Karpas-422 (cell line): ENCODE measurements at places on chromosomes 7 and 10.

GRCh38 chr7:515628-516027, 4.0 kb downstream of the PDGFA start:
- no peak for DNase-seq

DNA sequence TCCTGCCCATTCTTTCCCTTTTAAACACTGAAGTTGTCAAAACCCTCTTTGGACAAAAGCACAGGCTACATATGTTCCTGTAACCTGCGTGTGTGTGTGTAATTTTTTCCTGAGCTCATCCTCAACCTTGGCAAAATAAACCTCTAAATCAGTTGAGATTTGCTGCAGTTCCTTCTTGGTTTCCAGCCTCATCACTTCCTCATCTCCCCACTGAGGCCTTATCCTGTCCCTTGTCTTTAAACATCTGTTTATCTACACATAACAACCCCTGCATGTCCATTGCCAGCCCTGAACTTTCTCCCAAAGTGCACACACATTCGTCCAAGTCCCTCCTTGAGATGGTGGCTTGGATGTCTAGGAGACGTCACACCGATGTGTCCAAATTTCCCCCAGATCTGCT, 35.5 kb downstream of the LYZL2 start:
- DNase-seq: no peak

DNA sequence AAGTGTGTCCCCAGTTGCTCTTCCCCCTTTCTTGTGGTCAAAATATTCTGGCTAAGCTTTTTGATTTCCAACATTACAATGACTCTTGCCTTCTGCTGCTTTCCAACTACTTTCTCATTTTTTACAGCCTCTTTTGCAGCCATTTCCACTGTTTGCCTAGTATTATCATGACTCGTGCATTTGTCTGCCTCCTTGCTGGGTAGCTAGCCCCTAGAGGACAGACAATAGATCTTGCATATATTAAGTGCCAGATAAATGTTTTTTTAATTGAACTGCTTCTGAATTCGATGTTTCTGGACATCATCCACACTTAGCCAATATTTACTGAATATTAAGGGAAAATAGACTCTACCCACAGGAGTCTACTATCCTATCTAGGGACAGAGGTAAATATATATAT, 124.5 kb downstream of the POU6F2 start:
- no peak for DNase-seq

DNA sequence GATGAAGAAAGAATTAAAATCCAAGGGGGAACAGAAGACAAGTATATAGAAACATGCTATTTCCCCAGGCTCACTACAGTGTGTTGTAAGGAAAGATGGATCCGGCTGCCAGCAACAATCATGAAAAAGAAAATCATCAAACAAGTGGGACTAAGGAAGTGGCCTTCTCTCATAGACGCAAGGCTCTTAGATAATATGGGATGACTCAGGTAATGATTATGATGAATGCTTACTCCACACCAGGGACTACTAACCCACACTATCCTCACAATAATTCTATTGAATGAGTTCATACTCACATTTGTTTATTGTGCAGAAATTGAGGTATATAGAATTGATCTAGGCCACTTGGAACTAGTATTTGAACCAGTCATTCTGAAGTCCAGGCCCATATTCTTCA, 111.2 kb upstream of the BET1 start:
- DNase-seq: no peak

DNA sequence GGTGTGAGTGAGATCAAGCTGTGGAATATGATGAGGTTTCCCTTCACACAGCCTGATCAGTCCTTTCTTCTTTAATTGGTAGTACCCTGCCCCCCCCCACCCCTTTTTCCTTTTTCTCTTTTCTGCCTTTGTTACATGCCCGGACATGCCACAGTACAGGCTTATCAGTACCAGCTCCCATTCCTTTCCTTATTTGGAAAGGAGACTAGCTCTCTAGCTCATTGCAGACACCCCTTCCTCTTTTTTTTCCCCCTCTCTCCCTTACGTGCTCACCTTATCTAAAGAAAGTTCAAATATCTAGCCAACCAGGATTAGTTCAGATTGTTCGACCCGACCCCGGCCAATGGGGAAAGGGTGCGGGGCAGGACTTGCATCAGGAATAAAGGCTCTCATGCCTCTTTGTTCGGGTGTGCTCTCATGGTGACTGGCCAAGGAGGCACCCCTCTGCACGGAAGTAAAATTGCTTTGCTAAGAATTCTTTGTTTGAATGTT, 230.4 kb downstream of the ACTR3B start:
- DNase-seq: no peak

GRCh38 chr7:93757426-93757825, 133.1 kb downstream of the TFPI2 start:
- no peak for DNase-seq

- DNase-seq: no peak
Observed at GRCh38 chr7:27409776-27410175, 167.2 kb downstream of the EVX1 start.

- DNase-seq: no peak
Observed at GRCh38 chr7:70953331-70953741, 178.6 kb upstream of the GALNT17 start.

DNA sequence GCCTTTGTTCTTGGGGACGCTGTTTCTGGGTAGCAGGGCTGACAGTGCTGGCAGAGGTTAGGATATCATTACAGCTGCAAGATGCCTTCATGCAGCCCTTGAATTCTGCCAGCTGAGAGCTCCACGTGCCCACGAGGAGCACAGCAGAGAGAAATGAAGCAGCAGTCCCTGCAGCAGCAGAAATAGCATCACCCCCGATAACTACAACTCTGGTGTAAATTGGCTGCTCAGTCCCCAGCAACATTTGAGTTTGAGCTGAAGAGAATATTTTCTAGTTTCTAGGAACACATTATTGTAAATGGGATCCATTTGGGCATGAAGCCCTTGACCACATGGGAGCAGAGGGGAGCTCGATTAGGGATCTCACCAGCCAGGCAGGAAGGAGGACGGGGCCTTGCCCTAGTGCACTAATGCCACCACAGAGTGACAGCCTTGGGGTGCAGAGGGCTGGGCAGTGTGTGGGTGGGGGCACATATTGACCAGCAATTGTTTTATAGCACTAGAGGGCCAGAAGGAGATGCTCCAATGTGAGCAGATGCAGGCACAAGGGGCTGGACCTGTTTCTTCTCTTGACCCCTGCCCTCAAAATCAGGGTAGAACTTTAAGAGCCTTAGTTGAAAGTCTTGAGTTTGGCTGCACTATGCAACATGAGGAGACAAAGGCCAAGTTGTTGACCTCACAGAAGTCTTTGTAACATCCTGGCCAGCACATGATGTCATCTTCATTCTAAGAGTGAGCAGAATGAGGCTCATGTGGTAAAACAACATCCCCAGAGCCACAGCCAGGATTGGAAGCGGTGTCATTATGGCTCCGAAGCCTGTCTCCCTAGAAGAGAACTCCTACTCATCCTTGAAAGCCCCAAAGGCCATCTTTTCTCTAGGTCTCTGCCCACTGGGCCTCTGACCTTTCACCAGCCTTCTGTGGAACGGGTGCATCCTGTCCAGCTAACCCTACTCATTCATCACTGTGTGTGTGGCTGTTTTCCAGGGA, 52.6 kb downstream of the ADCY1 start:
- DNase-seq: no peak

- DNase-seq: peak; percentile 65
Observed at GRCh38 chr10:11165591-11166543, 148.2 kb downstream of the CELF2 start.

DNA sequence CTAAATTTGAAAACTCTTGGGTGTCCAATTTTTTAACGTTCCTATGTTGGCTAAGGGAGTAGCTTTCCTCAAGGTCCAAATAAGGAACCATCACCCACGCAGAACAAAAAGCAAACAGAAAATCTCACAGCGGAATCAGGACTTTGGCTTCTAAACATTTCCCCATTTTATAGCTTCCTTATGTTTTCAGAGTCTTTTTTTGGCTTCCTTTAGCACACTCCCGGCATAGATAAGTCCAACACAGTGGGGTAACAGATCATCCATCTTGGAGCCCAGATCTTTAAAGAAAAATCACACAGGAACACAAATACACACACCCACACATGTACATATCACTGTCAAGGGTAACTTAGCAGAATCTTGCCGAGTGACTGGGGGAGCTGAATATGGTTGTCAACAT, 4.2 kb upstream of the TCF7L2 start:
- DNase-seq: no peak

DNA sequence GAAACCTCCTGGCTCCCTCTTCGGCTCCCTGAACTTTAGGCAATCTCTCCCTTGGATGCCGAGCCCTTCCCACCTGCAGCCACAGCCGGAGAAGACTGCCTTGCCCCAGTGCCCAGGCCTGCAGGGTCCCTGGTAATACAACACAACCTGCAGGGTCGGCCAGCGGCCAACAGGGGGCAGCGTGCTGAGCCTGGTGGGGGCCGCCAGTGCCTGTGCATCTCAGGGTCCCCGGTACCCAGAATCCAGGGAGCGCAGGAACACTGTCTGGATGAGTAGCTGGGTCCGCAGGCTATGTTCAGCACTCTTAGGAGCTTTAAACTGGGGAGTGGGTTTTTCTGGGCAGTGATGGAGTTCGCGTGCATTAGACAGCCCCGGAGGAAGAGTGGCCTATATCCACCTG, 17.5 kb upstream of the C10orf71 start:
- DNase-seq: peak; percentile 62
